ENCODE measurements at places on chromosomes 13 and 19.

- H3K27me3 ChIP-seq = peaks cover 7% of the 10 kb centered on the region
- no peak for ATAC-seq
These were observed 43.6 kb downstream of the GPR12 start for GRCh38 chr13:26716984-26717383.

GRCh38 chr13:19810996-19811881 is 28.5 kb upstream of the PSPC1 start:
- no peak for ATAC-seq
- H3K4me3 ChIP-seq = no peak overlapping the region
- H3K4me1 ChIP-seq = no peaks in the 10 kb centered on the region

- H3K36me3 ChIP-seq = no peaks in the 10 kb centered on the region
- H3K4me1 ChIP-seq = peaks cover 8% of the 10 kb centered on the region
- no peak overlapping the region for H3K4me3 ChIP-seq
- H3K27ac ChIP-seq = no peak overlapping the region
These were observed 43.7 kb upstream of the ADGRE5 start for GRCh38 chr19:14337510-14337909.

DNA sequence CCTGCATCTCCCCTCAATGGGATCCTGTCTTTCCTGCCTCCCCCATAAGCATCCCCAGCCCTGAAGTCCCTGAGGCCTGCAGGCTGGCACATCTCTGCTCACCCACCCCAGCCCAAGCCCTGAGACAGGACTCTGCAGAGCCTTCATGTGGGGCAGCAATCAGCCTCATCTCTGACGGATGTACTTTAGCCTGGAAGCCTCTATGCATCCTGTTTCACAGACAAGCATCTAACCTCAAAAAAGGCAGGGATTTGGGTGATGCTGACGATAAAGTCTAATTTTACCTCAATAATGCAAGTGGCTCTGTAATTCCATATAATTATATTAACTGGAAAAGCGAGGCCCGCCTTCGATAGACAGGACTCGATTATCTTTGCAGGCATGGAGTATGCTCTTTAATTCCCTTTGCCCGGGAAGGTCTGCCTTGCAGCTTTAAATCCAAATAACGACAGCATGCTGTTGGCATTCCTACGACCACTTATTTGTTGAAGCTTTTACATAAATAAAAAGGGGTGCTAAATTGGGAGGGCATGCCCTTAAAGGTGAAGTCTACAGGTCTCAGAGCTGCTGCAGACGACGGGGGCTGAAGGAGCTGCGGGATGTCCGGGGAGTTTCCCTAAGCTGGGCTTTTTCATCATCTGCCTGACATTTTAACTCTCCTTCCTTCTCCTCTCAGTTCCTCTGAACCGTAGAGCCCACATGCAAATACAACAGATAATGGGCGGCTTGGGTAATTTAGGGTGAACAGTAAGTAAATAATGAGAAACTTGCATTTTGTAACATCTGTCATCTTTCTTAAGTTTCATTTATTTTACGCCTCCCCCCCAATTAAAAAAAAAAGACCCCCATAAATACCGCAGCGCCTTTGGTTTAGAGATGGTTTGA is 211.5 kb downstream of the URI1 start:
- peaks cover 29% of the 10 kb centered on the region for H3K27me3 ChIP-seq
- H3K4me3 ChIP-seq = no peak overlapping the region
- no peaks in the 10 kb centered on the region for H3K36me3 ChIP-seq

DNA sequence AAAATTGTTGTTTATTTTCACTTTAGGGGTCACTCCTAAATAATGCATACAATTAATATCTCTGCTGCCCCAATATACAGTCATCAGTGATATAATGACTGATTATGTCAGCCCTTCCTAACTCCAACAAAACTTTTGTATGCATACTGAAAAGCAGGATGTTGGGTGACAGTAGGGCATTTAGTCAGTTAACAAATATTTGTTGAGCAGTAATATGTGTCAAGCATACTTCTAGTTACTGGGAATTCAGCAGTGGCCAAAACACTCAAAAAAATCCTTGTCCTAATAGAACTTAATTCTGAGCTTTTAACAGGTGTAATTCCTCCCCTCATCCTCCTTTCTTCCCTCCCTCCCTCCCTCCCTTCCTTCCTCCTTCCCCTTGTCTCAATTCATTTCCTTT is 560.7 kb upstream of the KLHL1 start:
- no peak for ATAC-seq
- H3K27me3 ChIP-seq = no peaks in the 10 kb centered on the region

- no peaks in the 10 kb centered on the region for H3K36me3 ChIP-seq
- peak overlapping the region; percentile 100 for H3K27ac ChIP-seq
- no peaks in the 10 kb centered on the region for H3K27me3 ChIP-seq
- ATAC-seq = no peak
- no peaks in the 10 kb centered on the region for H3K4me1 ChIP-seq
These were observed 6.4 kb upstream of the NFIC start for GRCh38 chr19:3359919-3360420.

GRCh38 chr19:5877427-5877826 is 7.1 kb upstream of the FUT5 start:
- no peak overlapping the region for H3K4me3 ChIP-seq
- H3K27me3 ChIP-seq = peaks cover 6% of the 10 kb centered on the region
- no peak overlapping the region for H3K27ac ChIP-seq
- ATAC-seq = no peak
- no peaks in the 10 kb centered on the region for H3K36me3 ChIP-seq

DNA sequence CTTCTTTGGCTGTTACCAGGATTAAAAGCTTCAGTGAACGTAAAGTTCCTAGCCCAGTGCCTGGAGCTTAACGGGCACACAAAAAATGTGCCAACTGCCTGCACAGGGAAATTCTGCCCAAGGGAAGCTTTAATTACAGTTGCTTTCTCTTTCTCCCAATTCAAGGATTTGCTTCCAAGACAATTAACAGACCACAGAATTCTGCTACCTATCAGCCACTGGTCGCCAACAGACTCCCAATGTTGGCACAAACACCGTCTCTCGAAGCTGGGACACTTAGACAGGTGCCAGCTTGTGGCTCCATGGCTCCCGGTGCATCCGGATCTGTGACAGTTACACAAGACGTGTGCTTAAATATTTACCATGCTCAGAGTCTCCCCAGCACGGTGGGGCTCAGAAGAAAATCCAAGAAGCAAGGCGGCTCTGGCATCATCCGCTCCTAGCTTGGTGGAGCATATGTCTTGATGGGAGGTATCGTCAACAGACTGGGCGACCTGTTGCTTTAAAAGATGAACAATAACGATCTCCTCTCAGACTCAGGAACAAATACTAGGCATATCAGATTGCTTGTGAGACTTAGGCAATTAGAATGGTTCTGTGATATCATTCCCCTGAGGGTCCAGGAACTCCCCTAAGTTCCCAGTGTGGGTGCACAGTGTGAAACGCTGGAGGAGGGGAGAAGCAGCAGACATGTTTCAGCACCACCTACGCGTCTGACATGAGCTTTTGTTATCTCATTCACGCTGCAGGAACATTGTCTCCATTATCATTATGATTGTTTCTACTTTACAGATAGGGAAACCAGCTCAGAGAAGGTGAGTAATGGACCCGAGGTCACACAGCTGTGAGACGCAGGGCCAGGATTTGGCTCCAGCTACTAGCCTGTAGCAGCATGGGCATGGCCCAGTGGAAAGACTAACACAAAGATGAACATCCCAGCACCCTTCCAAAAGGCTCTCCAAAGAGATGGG is 61.6 kb downstream of the ALOX5AP start:
- H3K4me1 ChIP-seq = peaks cover 16% of the 10 kb centered on the region
- no peak overlapping the region for H3K4me3 ChIP-seq
- no peak for ATAC-seq
